ENCODE measurements at places on chromosomes 11 and 22.

- no peak for DNase-seq
Observed at GRCh38 chr22:46604306-46604690, 15.9 kb upstream of the GRAMD4 start.

DNA sequence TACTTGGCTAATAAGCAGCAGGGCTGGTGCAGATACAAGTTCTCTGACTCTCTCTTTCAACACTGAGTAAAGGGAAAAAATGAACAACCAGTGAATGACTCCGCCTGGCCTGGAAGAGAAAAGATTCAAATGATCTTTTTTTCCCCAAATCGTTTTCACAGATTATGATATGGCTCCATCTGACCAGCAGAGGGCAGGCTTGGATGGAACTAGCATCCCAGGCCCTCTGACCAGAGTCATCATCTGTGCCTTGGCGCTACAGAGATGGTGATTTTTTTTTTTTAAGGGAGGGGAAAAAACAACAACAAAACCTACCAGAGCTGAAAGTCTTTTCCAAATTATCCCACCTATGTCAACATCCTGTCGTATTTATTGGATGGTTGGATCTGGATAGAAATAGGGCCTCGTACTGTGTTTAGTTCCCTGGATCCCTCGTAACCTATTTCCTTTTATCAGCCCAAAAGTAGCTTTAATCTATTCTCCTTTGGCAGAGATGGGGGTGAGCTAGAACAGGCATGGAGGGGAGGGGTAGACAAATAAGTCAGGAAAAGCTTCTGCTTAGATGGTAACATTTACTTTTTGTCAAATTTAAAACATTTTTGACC is 69.7 kb downstream of the PRSS23 start:
- DNase-seq = no peak

GRCh38 chr11:102007567-102008437 is 39.4 kb upstream of the CFAP300 start:
- DNase-seq = no peak

DNA sequence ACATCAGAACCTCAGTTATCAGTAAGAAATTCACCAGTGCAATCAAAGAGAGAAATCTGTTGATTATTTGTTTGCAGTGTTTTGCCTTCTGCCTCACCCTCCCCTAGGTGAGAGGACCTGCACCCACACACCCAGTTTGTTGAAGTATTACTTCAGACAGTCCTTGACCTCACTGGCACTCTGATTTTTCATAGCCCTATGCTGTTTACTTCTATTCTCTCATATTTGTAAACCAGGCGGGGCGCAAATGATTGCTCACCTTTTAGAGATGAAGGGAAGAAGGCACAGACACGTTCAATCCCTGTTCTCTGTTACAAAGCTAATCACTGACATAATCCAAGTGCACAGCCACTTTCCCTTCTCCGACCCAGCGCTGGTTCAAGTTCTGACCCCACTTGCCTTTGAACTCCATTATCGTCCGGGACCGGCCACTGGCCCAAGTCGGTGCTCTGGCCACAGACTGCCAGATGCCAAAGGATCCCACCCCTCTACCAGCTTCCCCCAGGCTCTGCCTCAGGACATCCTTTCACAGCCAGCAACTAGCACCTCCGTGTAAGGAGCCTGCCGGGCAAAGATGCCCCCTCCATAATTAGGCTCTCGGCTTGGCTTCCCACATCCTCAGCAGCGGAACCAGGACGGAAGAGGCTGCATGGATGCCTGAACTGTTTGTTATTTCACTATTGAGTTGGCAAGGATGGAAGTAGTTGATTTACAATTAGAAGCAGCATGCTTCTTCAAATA is 1.7 kb downstream of the ETS1 start:
- DNase-seq = no peak

- no peak for DNase-seq
Observed at GRCh38 chr11:118672846-118673245, 6.6 kb downstream of the TREH start.

GRCh38 chr22:24230911-24231656 is 13.8 kb downstream of the GGT5 start:
- peak; percentile 46 for DNase-seq

GRCh38 chr11:71237853-71238252 is 14.5 kb downstream of the SHANK2 start:
- no peak for DNase-seq

- no peak for DNase-seq
Observed at GRCh38 chr11:8019314-8020243, 32.4 kb downstream of the EIF3F start.

- no peak for DNase-seq
Observed at GRCh38 chr11:92954003-92954402, 15.4 kb upstream of the MTNR1B start.

GRCh38 chr11:102589047-102589459 is 36.1 kb downstream of the MMP20 start:
- no peak for DNase-seq

GRCh38 chr11:8250981-8251615 is 12.6 kb downstream of the LMO1 start:
- DNase-seq = no peak

DNA sequence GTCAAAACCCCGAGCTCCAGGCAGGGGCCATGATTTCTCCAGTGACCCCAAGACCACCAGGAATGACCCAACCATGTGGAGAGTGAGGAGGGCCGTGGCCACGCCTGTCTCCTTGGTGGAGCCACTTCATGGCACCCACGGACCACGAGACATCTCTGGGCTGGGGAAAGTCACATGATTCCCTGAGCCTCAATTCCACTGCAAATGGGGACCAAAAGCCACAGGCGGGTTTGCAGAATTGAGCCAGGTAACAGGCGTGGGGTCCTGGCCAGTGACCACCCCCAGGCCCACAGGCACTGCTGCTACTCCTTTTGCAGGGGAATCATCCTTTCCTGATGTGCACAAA is 178.9 kb downstream of the CTTN start:
- no peak for DNase-seq

GRCh38 chr11:69518081-69518950 is 36.9 kb downstream of the LINC01488 start:
- no peak for DNase-seq

All from stimulated activated CD8-positive, alpha-beta memory T cell treated with anti-CD3 and anti-CD28 coated beads, Interleukin-15, amount 100 ng/mL, for 24 hours (primary cell).